Stimulated activated CD4-positive, alpha-beta T cell treated with anti-CD3 and anti-CD28 coated beads, TNF-alpha, amount 100 ng/mL, for 48 hours (primary cell): ENCODE measurements at places on chromosomes 7 and 10.

GRCh38 chr10:113423981-113424721, 128.7 kb upstream of the HABP2 start:
- no peak for DNase-seq

DNA sequence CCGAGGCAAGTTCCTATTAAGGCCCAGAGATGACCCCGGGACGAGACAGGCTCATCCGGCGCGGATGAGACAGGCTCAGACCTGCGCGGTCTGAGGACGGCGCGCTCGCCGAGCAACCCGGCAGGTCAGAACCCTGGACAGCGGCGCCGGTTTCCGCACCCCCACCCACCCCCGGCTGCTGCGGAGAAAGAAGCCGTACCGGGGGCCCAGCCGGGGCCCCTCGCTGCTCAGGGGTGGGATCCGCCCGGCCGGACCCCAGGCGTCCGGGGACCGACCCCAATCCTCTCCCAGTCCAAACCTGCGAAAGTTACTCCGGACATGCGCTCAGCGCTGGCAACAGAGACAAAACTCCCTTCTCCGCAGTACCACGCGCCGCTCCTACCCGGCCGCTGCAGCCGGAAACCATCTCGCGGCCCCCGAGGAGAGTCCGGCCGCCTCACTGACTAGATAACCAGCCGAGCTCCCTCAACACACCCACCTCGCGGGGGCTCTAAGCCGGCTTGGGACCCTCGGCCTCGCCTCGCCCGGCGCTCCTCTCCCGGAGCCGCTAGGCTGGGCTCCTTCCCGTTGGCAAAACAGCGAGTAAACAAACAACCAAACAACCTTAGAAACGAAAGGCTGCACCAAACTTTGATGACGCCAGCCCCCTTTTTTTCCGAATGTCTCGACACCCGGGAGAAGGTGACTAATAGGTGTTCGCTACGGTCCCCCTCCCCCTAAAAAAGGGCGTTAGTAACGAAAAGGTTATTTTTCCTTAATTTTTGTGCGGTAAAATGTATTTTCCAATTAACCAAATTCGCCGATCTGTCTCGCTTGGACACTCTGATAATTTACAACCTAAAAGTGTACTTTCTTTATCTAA, 2.3 kb upstream of the DRGX start:
- DNase-seq: peak; percentile 47

GRCh38 chr7:117706210-117706609, 167.0 kb downstream of the CTTNBP2 start:
- DNase-seq: no peak

GRCh38 chr10:10660054-10660453, 357.6 kb upstream of the CELF2 start:
- no peak for DNase-seq

DNA sequence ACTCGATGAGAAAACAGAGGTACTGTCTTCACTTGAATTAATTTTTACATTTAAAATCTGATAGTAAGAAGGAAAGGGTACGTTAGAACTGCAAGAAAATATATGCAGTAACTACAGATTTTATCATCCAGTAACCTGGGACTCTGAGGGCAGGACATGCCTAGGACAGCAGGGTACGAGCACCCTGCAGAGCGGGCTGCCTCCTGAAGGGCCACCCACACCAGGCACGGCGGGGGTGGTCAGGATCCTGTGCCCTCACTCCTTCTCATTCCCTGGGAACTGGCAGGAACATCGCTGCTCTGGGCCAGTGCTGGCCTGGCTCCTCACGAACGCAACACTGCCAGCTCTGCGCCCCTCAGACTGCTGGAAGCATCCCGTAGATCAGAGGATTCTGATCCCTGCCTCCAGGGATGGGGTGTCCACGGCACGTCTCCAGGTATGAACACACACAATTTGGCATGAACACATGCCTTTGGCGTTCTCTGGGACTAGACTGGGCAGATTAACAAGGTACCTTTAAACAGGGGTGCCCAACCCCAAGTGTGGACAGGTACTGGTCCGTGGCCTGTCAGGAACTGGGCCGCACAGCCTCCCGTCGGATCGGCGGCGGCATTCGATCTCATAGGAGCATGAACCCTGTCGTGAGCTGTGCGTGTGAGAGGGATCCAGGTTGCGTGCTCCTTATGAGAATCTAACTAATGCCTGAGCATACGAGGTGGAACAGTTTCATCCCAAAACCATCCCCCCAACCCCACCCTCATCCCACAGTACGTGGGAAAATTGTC, 99.3 kb upstream of the FAM20C start:
- no peak for DNase-seq

GRCh38 chr10:123373591-123373990, 219.4 kb downstream of the BUB3 start:
- DNase-seq: no peak

- DNase-seq: no peak
Observed at GRCh38 chr7:81562581-81562980, 207.3 kb downstream of the HGF start.

DNA sequence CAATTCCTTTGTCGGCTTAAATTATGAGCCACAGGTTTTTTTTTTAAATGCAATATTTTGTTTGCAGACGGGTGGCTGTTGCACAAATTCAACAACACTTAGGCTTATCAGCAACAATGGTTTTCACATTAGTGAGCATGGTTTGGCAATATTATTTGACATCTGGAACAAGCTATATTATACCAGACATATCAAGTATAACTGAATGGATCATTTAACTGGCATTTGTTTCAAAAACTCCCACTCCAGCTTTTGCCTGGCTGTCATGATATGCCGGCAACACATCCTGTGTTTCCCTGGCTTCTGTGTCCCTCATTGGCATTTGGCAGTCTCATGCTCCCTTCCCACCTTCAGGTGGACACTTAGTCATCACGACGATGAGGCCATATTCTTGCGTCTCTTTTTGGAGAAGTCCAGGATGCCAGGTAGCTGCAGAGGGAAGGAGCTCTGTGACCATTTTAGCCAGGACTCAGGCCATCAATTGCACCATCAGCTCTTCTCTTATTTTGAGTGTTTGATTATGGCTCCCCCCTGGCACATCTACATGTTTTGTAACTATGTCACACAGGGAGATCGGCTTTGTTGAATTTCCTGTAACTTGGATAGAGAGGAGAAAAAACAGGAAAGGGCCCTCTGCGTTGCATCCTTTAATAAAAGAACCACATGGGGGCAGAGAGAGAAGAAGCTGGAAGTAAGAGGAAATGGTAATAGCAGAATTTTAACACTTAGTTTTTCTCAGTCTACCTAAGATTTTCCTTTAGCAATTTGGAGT, 413.9 kb downstream of the LRMDA start:
- DNase-seq: no peak
